ENCODE measurements at places on chromosomes 7 and 10. TPM values are rescaled to one million over a fixed set of nuclear protein-coding genes. Genes with fewer than 3 reads are reported as not detected.

SEMA3C gene
- total RNA-seq, result not detected

TLX1 gene
- total RNA-seq, result not detected

LLCFC1 gene
- total RNA-seq, result not detected

PDE6C gene
- not detected for total RNA-seq

ACTL6B gene
- not detected for total RNA-seq

PRKCQ gene
- total RNA-seq, result 0.15 TPM
